ENCODE measurements at places on chromosomes 2 and 18. TPM values are rescaled to one million over a fixed set of nuclear protein-coding genes. Genes with fewer than 3 reads are reported as not detected.
A peak's percentile ranks its signal among the peaks of the same experiment; 100 is the strongest.

The CCDC68 gene
- total RNA-seq: not detected

The CYRIA gene
- total RNA-seq: 0.78 TPM

The UGT1A10 gene
- total RNA-seq: not detected

The SMAD2 gene
- 136 TPM for total RNA-seq

The MIB1 gene
- 32.6 TPM for total RNA-seq

The CKAP2L gene
- total RNA-seq: 63.4 TPM

DNA sequence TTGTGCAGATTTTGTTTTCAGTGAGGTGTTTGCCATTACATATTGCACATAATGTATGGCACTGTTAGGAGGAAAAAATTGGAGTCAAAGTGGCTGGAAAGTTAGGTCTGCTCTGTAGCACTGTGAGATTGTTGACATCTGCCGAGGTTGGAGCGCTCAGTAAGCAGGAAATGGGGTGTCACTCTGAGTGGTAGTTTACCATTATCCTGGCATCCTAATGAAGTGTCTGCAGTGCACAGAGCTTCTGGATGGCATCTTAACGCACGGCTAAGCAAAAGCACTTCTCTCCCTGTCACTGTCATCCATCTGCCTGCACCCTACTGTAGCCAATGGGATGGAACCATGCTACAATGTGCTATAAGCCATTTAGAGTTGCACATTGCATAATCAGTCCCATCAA, 561.9 kb downstream of the ARHGAP15 start:
- H3K4me3 ChIP-seq: no peak overlapping the region
- H3K27ac ChIP-seq: no peak overlapping the region
- H3K36me3 ChIP-seq: peaks cover 32% of the 10 kb centered on the region
- DNase-seq: no peak
- H3K27me3 ChIP-seq: no peaks in the 10 kb centered on the region

DNA sequence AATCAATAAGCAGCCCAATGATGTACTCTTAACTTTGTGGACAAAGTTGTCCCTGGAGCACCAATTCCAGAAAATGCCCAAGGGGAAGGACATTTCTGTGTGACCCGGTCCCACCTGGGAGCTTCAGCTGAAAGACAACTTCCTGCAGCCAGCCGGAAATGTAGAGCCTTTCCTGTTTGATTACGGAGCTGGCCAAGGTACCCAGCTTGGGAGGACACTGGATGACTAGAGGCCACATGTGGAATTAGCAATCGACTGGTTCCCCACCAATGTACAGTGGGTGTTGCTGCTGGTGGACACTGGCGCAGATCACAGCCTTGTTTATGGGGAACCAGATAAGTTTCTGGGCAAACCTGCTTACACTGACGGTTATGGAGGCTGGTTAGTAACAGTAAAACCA, 53.0 kb upstream of the ZC3H15 start:
- H3K4me1 ChIP-seq: no peaks in the 10 kb centered on the region
- no peak for DNase-seq
- H3K27me3 ChIP-seq: no peaks in the 10 kb centered on the region

DNA sequence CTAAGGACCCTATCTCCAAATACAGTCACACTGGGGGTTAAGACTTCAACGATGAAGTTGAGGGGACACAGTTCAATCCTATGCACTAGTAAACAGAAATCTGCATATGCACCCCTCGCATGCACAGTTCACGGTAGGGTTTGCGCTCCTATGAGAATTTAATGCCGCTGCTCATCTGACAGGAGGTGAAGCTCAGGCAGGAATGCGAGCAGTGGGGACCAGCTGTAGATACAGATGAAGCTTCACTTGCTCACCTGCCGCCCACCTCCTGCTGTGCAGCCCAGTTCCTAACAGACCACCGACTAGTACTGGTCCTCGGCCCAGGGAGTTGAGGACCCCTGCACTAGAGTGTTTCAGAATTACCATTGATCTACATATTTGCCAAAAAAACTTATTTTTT, 40.0 kb upstream of the FAHD2A start:
- H3K4me1 ChIP-seq: no peaks in the 10 kb centered on the region
- no peak for DNase-seq
- peaks cover 15% of the 10 kb centered on the region for H3K27me3 ChIP-seq
- no peak overlapping the region for H3K27ac ChIP-seq
- no peak overlapping the region for H3K4me3 ChIP-seq

DNA sequence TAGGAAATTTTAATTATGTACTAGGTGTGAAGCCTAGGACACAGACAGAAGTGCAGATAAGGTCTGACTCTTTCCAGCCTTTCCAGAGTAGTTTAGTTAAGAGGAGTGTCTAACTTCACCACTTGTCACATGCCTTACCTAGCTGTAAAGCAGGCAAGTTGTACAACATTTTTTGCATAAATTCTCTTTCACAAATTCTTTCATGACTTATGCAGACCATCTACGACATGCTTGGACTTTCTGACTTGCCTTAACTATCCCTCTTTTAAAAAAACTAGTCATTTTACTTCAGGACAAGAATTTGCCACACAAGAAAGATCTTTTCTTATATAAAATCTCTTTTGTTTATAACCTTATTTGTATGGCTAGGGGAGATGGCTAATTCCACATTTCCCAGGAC, 1273.6 kb upstream of the SLC39A10 start:
- no peaks in the 10 kb centered on the region for H3K27me3 ChIP-seq
- DNase-seq: no peak
- H3K4me3 ChIP-seq: no peak overlapping the region
- H3K4me1 ChIP-seq: no peaks in the 10 kb centered on the region
- no peaks in the 10 kb centered on the region for H3K36me3 ChIP-seq
- H3K27ac ChIP-seq: no peak overlapping the region

DNA sequence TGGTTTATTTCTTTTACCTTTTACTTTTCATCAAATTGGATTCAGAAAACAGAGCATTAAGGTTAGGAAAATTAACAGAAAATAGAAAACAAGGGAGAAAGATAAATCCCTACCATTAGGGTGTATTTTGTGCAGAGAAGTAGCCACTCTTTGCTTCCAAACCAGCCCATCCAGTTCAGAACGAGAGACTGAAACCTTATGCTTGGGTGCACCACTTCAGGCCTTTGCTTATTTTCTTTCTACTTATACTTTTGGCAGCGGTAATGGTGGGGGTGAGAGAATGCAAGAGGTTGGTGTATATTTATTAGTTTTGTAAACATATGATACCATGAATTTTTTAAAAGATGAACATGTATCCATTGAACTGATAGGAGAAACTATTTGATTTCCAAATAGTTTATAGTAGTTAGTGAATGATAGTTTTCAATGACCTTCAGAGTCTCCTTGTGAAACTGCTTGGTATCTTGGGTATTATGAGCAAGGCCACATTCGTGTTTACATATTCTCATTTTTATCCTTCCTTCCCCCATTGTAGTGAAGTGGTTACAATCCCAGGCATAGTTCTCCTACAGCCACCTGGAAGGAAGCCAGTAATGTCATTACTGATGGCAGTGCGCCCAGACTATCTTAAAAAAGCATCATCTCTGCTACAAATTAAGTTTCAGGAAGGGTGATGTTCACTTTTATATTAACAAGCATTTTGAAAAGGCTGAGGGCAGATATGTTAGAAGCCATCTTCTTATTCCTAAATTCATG, 60.8 kb downstream of the MFSD6 start:
- H3K4me1 ChIP-seq: peaks cover 21% of the 10 kb centered on the region
- no peak for DNase-seq
- H3K36me3 ChIP-seq: peaks cover 58% of the 10 kb centered on the region
- H3K4me3 ChIP-seq: no peak overlapping the region

DNA sequence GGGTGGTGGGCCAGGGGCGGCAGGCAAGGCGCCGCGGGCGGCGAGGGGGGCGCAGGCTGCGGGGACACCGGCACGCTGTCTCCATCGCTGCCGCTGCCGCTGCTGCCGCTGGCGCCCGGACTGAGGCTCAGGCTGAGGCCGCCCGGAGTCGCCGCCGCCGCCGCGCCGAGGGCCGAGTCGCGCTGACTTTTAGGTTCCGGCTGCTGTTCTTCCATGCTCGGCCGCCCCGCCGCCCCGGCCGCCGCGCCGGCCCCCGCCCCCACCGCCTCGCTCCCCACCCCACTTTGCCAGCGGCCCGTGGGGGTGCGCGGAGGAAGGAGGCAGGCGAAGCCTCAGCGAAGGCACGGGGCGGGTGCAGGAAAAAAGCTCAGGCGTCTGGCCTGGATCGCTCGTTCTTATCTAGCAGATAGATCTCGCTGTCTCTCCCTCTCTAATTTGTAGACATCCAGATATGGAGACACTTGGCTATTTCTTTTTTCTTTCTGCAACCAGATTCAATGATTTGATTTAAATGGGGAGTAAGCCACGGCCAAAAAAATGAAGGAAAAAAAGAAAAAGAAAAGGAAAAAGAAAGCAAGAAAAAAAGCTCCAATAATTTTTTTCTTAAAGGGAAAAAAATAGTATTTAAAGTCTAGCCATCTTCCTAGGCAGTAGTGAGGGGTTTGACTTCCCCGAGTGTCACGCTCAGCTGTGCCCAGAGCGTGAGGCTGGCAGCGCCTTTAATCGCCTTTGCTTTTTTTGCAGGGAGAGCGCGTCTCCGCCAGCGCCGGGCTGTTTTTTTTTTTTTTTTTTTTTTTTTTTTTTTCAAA, at the start of gene EN1:
Gene EN1, minus strand, starts transcription at position 696 of the 809 bp plus-strand sequence. Its CDS starts 481 bp downstream, at position 215.
- peaks cover 79% of the 10 kb centered on the region for H3K27me3 ChIP-seq
- peaks cover 15% of the 10 kb centered on the region for H3K36me3 ChIP-seq
- peak within 1 kb of the TSS; percentile 49 for H3K4me3 ChIP-seq
- H3K27ac ChIP-seq: peak within 1 kb of the TSS; percentile 68

DNA sequence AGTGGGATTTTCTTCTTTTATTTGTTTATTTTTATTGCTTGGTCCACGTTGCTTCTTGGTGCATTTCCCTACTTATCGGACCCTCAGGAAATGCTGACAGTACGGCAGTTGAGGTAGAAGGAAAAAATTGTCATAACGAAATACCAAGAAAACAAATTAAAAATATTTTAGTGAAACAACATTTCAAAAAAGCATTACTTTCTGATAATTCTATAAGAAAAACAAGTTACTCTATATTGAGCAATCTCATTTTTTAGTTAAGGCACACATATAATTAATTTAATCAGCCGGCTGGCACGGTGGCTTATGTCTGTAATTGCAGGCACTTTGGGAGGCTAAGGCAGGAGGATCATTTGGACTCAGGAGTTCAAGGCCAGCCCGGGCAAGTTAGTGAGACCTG, 102.1 kb downstream of the SH3YL1 start:
- H3K4me3 ChIP-seq: no peak overlapping the region
- no peak overlapping the region for H3K27ac ChIP-seq
- no peaks in the 10 kb centered on the region for H3K36me3 ChIP-seq
- H3K4me1 ChIP-seq: no peaks in the 10 kb centered on the region
- H3K27me3 ChIP-seq: peaks cover 11% of the 10 kb centered on the region

GRCh38 chr2:16861111-16861510, 195.5 kb upstream of the CYRIA start:
- H3K27ac ChIP-seq: no peak overlapping the region
- no peak for DNase-seq
- no peaks in the 10 kb centered on the region for H3K36me3 ChIP-seq
- no peaks in the 10 kb centered on the region for H3K27me3 ChIP-seq
- H3K4me3 ChIP-seq: no peak overlapping the region

GRCh38 chr2:203585516-203585915, 50.4 kb upstream of the RAPH1 start:
- H3K4me3 ChIP-seq: no peak overlapping the region
- no peaks in the 10 kb centered on the region for H3K36me3 ChIP-seq
- no peak overlapping the region for H3K27ac ChIP-seq

DNA sequence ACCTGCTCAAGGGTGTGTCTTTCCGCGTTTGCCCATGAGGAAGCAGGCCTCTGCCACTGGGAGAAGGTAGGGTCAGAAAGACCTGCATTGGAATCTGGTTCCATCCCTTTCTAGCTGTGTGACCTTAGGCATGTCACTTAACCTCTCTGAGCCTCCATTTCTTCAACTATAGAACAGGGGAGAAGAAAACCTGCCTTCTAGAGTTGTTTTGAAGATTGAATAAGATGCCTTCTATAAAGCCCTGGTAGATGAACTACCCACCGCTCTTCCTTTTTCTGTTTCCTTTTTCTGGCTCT, 507 bp downstream of the NAT8 start:
- H3K27ac ChIP-seq: no peak overlapping the region
- H3K27me3 ChIP-seq: peaks cover 9% of the 10 kb centered on the region
- no peaks in the 10 kb centered on the region for H3K4me1 ChIP-seq

- peaks cover 34% of the 10 kb centered on the region for H3K4me1 ChIP-seq
- no peaks in the 10 kb centered on the region for H3K27me3 ChIP-seq
- peaks cover 73% of the 10 kb centered on the region for H3K36me3 ChIP-seq
- H3K4me3 ChIP-seq: no peak overlapping the region
Observed at GRCh38 chr2:206031950-206032567, 53.9 kb downstream of the INO80D start.

DNA sequence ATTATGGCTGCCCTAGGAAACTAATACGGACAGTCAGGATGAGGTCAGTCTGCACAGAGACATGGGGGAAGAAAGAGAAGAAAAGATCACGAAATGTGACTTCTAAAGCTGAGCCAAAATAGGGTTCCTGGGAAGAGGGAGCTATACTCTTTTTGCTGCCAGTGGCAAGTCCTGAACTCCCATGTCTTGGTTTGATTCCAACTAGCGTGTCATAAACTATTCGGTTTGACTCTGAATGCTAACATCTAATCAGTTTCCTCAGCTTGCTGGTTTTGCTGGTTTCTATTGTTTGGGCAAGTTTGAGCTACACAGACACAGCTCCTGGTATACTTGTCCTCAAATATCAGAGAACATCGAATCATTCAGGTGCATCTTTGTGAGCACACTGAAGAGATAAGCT, 80.5 kb upstream of the CYP1B1 start:
- peaks cover 48% of the 10 kb centered on the region for H3K27me3 ChIP-seq
- no peak overlapping the region for H3K4me3 ChIP-seq
- DNase-seq: no peak
- no peaks in the 10 kb centered on the region for H3K4me1 ChIP-seq

GRCh38 chr18:75334869-75335268, 92.6 kb downstream of the SMIM21 start:
- no peak for DNase-seq
- no peaks in the 10 kb centered on the region for H3K27me3 ChIP-seq
- H3K4me1 ChIP-seq: no peaks in the 10 kb centered on the region
- H3K27ac ChIP-seq: no peak overlapping the region
- no peaks in the 10 kb centered on the region for H3K36me3 ChIP-seq
- no peak overlapping the region for H3K4me3 ChIP-seq

DNA sequence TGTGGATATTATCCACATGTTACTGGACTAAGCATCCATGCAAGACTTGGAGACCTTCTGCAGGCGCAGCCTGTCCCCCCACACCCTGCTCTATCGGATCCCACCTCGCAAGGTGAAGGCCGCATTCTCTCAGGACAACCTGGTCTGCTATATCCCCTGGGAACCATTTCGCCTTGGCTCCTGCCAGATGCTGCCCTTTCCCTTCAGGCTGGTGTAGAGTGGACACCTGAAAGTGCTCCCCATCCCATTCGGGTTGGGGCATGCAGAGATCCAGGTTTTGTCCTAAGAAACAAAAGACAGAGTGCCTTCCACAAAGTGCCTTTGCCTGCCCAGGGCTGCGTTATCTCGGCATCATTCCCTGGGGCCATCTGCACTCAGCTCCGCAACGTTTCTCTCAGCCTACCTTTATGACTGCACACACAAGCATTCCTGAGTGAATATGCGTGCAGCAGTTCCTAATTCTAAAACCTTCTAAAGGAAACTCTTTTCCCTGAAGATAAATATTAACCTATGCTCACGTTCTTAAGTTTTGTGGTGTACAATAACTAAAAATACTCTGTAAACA, 20.5 kb downstream of the FHL2 start:
- no peak overlapping the region for H3K4me3 ChIP-seq
- peaks cover 6% of the 10 kb centered on the region for H3K4me1 ChIP-seq
- no peak for DNase-seq
- no peaks in the 10 kb centered on the region for H3K27me3 ChIP-seq
- no peak overlapping the region for H3K27ac ChIP-seq
- no peaks in the 10 kb centered on the region for H3K36me3 ChIP-seq

Data from activated CD8-positive, alpha-beta T cell treated with anti-CD3 and anti-CD28 coated beads, Interleukin-2, amount 10 ng/mL, durations not matched to agents 7 days and 5 days (primary cell).